ENCODE measurements at places on chromosomes 5 and 9.
A peak's percentile ranks its signal among the peaks of the same experiment; 100 is the strongest.

- DNase-seq: peak; percentile 93
Observed at GRCh38 chr9:100379862-100380261, 27.1 kb upstream of the TEX10 start.

- DNase-seq: no peak
Observed at GRCh38 chr5:54524704-54525103, 7.1 kb downstream of the SNX18 start.

- no peak for DNase-seq
Observed at GRCh38 chr9:13971966-13972655, 341.8 kb downstream of the NFIB start.

- no peak for DNase-seq
Observed at GRCh38 chr5:61887271-61887670, 418.7 kb upstream of the KIF2A start.

GRCh38 chr9:20015427-20015931 is 226.6 kb upstream of the SLC24A2 start:
- no peak for DNase-seq

DNA sequence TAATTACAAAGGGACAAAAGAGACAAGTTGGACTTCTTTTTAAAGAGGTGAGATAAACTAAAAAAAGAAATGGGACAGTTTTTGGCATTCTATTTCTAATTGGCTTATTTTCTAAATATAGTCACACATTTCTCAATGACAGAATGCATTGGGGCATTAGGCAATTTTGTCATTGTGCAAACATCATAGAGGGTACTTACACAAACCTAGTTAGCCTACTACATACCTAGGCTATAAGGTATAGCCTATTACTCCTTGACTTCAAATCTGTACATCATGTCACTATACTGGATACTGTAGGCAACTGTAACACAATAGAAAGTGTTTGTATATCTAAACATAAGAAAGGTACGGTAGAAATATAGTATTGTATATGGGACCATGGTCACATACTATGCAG is 56.1 kb downstream of the LSM11 start:
- no peak for DNase-seq

- no peak for DNase-seq
Observed at GRCh38 chr9:120336021-120336752, 243.8 kb downstream of the CDK5RAP2 start.

DNA sequence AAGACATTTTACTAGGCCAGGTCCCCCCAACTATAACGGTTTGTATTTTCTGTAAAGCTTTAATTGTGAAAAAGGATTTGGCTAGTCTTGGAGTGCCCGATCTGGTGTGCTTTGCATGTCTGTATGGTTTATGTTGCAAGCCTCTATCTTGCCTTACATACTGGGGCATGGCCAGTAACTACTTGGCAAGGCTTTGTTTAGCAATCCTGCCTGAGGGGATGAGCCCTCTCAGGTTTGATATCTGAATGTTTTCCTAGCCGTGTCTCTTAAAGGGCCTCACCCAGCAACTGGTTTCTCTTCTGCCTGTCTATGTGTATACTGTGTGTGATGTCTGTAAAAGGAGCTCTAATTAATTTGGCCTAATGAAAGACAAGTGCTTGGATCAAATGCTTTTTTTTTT is 61.3 kb upstream of the SPINK5 start:
- no peak for DNase-seq

GRCh38 chr9:87324613-87325194 is 173.0 kb upstream of the DAPK1 start:
- DNase-seq: peak; percentile 72

- DNase-seq: no peak
Observed at GRCh38 chr5:134053840-134054338, 49.1 kb upstream of the VDAC1 start.

DNA sequence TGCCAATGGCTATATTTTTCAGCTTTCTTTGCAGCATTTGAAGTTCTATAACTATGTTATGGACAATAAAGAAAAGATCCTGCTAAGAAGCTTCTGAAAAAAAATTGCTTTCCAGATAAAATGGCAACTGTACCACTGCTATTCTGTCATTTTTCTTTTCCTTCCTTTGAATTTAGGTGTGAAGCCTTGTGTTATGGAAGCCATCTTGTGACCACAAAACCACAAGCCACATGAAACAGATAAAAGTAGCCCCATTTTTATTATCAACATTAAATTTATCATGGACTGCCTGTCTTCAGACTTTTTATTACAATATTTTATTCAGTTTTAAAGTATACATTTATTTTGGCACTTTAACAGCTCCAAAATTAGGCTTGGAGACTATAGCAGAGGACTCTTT is 289.9 kb upstream of the ACTBL2 start:
- no peak for DNase-seq

DNA sequence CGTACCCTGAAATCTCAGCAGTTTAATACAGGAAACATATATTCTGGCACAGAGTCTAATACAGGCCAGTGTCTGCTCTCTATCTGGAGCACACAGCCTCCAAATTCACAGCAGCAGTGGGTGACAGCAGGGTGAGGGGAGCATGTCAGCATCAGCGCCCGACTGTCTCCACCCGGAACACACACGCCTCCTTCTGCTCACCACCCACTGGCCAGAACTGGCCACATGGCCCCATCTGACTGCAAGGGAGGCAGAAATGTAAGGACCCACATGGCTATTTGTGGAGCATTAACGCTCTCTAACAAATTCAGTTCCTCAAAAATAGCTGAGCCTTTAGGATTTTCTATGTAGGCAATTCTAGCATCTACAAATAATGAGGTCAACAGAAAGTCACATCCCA is 24.6 kb downstream of the UBE2QL1 start:
- no peak for DNase-seq

GRCh38 chr5:5273398-5273797 is 133.3 kb downstream of the ADAMTS16 start:
- DNase-seq: no peak

DNA sequence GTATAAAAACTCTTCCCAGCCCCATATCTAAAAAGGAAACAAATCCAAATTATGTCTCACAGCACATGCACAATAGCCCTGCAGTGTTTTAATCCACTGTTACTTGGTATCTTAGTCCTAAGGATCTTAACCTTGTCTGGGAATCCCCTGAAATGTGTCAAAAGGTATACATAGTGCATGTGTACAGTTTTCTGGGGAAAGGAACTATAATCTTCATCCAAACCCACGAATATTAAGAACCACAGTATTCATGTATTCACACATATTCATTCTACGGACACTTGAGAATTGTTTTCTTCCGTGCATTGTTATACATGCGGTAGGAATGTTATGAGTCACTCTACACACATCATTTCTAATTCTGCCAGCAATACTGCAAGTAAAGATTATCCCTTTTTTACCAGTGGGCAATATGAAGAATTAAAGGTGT is 47.8 kb upstream of the SNX2 start:
- peak; percentile 85 for DNase-seq

GRCh38 chr5:96868603-96869371 is 7.5 kb upstream of the ERAP2 start:
- DNase-seq: peak; percentile 64

GRCh38 chr5:43286623-43287022 is 26.6 kb downstream of the HMGCS1 start:
- DNase-seq: no peak

DNA sequence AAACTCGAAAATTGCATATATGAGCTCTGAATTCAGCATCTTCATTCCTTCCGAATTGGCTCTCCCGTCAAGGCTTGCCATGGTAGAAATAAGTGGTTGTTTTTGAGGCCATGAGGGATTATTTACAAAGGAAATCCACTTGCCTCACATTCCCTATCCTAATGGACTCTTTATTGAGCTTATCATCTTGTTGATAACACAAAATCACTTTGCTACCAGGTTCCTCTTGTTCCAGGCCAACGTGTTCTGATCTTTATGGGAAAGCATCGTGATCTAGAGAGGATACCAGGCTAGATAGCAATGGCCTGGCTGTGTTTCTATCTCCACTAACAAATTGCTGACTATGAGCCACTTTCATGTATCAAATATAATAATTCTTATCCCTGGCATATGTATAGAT is 811.7 kb downstream of the TLR4 start:
- no peak for DNase-seq

GRCh38 chr9:3879315-3879714 is 353.5 kb upstream of the RFX3 start:
- no peak for DNase-seq

- DNase-seq: no peak
Observed at GRCh38 chr9:135275163-135275562, 187.7 kb downstream of the OLFM1 start.

- no peak for DNase-seq
Observed at GRCh38 chr5:125278711-125279110, 532.3 kb upstream of the ZNF608 start.

DNA sequence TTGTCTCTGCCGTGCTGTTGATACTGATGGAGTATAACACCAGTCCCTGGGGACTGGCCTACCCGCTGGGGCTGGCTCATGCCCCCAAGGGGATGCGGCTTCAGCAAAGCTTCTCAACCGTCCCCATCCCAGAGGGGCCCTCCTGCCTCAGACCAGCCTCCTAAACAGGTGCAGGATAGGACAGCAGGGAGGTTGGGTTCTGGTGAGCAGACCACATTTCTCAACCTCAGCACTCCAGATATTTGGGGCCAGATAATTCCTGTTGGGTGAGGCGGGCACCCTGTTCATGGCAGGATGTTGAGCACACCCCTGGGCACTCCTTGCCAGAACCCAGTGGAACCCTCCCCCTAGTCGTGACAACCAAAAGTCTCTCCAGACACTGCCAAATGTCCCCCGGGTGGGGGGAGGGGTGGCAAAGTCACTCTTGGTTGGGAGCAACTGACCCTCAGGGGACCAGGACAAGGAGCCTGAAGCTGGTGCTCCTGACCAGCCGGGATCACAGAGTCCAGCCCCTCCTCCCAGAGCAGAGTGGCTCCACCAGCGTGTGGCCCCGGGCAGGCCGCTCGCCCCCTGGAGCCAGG is 107.8 kb downstream of the ZNF354C start:
- no peak for DNase-seq

DNA sequence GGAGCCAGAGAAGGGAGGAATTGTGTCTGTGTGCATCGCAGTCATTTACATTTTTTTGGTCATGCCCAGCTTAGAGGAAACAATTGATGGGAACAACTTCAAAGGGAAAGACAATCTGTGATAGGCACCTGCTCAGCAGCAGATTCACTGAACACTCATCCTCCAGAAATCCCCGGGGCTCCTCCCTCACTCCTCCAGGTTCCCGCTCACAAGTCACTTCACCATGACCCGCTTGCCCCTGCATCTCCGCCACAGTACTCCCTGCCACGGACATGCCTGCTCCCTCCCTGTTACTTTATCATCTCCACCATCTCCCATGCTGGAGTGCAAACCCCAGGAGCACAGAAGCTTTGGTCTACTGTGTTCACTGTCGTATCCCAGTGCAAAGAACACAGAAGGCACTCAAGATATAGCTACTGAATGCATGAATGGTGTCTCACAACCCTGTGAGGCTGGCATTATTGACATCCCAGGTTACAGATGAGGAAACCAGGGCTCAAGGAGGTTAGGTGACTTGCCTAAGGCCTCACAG is 16.2 kb downstream of the LHX6 start:
- no peak for DNase-seq

- no peak for DNase-seq
Observed at GRCh38 chr9:68685770-68686169, 19.3 kb upstream of the PIP5K1B start.

- DNase-seq: peak; percentile 57
Observed at GRCh38 chr5:43191740-43192557, at the start of gene NIM1K. TSS of gene NIM1K (plus strand) at chr5:43192225. CDS start at chr5:43245776, 53,551 bp downstream.

GRCh38 chr5:138775034-138775433 is 21.8 kb downstream of the CTNNA1 start:
- no peak for DNase-seq

DNA sequence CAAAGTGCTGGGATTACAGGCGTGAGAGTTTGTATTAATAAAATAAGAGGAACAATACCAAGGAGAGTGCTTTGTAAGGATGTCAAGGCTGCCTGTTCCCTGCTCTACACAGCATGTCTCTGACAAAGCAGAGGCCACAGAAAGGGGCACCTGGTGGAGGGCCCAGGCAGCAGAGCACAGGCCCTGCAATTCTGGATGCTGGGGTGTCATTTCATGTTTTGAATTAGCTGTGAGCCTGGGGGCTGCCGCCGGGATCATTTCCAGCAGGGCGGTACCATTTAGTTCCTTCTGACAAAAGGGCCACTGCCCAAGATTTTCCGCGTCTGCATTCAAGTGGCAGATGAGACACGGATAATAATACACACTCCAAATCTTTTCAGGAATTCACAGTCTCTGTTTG is 396.9 kb downstream of the GADD45G start:
- no peak for DNase-seq

DNA sequence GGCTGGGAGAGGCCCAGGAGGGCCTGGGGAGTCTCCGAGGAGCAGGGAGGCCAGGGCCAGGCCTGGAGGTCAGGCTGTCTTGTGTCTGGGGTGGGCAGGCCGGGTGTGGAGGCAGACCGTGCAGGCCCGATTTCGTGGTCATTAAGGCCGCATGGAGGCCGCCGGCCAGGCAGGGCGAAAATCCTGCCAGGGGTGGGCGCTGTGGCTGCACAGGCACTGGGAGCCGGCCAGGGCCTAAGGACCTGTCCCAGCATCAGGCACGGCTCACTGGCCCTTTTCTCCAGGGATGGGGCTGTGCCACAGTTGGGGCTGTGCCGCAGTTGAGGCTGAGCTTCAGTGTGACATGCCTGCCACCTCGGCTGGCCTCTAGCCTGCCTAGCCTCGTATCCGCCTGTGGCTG is 35.9 kb downstream of the ASS1 start:
- DNase-seq: no peak

DNA sequence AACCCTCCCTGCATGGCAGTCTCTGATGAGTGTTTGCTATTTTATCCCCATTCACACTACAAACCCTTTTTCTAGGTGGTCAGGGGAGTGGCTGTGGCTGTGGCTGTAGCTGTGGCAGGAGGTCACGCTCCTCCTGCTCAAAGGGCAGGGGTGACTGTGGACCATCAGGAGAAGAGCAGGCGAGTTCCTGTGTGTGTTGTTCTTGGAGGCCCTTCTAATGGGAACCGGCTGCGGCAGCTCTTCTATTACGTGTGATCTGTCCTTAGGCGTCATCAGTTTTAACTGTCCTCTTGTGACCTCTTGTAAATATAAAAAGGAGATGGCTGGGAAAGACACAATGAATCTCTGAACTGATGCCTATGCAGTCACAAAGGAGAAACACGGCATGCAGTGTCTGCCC is 65.1 kb downstream of the ANKH start:
- DNase-seq: peak; percentile 85

- peak; percentile 67 for DNase-seq
Observed at GRCh38 chr5:151068433-151069197, 12.2 kb downstream of the TNIP1 start.

- no peak for DNase-seq
Observed at GRCh38 chr5:149325166-149325735, 20.0 kb upstream of the GRPEL2 start.

- DNase-seq: no peak
Observed at GRCh38 chr5:88758591-88758990, 124.4 kb downstream of the MEF2C start.

- no peak for DNase-seq
Observed at GRCh38 chr5:170319301-170319700, 21.7 kb upstream of the LCP2 start.

GRCh38 chr9:127334725-127335124 is 62.2 kb upstream of the SLC2A8 start:
- no peak for DNase-seq

- no peak for DNase-seq
Observed at GRCh38 chr5:157592594-157592993, 17.0 kb upstream of the ADAM19 start.
